ENCODE measurements at places on chromosomes 3 and 15.

DNA sequence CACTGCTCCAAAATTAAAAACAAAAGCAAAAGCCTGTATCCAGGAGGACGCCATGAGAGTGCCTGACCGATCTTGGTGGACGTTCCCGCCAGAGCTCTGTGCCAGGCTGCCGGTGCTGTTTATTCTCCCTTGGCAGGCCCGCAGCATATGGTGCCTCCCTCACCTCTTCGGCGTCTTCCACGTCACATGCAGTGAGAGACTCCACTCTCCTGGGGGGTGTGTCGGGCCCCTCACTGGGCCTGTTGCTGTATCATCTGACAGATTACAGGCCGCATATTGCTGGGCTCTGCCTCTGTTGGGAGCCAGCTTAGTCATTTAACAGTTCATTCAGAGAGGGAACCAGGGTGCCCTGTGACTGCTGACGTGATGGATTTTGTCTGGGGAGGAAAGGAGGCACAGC lies 86.4 kb upstream of the ARRDC4 start:
- DNase-seq = no peak
- peaks cover 23% of the 10 kb centered on the region for H3K27me3 ChIP-seq
- H3K4me1 ChIP-seq = no peaks in the 10 kb centered on the region
- no peak overlapping the region for H3K4me3 ChIP-seq
- H3K36me3 ChIP-seq = no peaks in the 10 kb centered on the region
- no peak overlapping the region for H3K27ac ChIP-seq

GRCh38 chr3:186013312-186013711 lies 75.5 kb upstream of the TRA2B start:
- peaks cover 10% of the 10 kb centered on the region for H3K27me3 ChIP-seq
- no peaks in the 10 kb centered on the region for H3K4me1 ChIP-seq
- H3K27ac ChIP-seq = no peak overlapping the region
- no peaks in the 10 kb centered on the region for H3K36me3 ChIP-seq
- H3K4me3 ChIP-seq = no peak overlapping the region

- peaks cover 11% of the 10 kb centered on the region for H3K27me3 ChIP-seq
- peak overlapping the region; percentile 68 for H3K4me3 ChIP-seq
- H3K4me1 ChIP-seq = peaks cover 36% of the 10 kb centered on the region
- no peak for DNase-seq
- H3K36me3 ChIP-seq = no peaks in the 10 kb centered on the region
- peak overlapping the region; percentile 86 for H3K27ac ChIP-seq
Measured at GRCh38 chr15:95733931-95734330, 596.6 kb upstream of the NR2F2 start.

DNA sequence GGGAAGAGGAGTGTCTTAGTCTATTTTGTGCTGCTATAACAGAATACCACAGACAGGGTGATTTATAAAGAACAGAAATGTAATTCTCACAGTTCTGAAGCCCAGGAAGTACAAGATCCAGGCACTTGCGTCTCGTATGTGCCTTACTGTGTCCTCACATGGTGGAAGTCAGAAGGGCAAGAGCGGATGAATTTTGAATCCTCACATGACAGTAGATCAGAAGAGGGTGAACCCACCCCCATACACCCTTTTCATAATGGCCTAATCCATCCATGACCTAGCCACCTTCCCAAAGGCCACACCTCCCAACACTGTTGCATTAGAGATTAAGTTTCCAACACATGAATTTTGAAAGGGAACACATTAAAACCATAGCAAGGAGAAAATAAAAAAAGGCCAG lies 18.7 kb upstream of the ANXA2 start:
- no peak overlapping the region for H3K27ac ChIP-seq
- DNase-seq = no peak
- H3K4me3 ChIP-seq = no peak overlapping the region
- H3K27me3 ChIP-seq = no peaks in the 10 kb centered on the region
- no peaks in the 10 kb centered on the region for H3K4me1 ChIP-seq

GRCh38 chr3:172268425-172268824 lies 179.8 kb downstream of the GHSR start:
- DNase-seq = no peak
- H3K27me3 ChIP-seq = no peaks in the 10 kb centered on the region
- H3K27ac ChIP-seq = no peak overlapping the region

- DNase-seq = no peak
- H3K27ac ChIP-seq = no peak overlapping the region
- no peaks in the 10 kb centered on the region for H3K36me3 ChIP-seq
- H3K4me1 ChIP-seq = no peaks in the 10 kb centered on the region
- H3K4me3 ChIP-seq = no peak overlapping the region
Measured at GRCh38 chr3:89571707-89572106, 464.3 kb downstream of the EPHA3 start.

DNA sequence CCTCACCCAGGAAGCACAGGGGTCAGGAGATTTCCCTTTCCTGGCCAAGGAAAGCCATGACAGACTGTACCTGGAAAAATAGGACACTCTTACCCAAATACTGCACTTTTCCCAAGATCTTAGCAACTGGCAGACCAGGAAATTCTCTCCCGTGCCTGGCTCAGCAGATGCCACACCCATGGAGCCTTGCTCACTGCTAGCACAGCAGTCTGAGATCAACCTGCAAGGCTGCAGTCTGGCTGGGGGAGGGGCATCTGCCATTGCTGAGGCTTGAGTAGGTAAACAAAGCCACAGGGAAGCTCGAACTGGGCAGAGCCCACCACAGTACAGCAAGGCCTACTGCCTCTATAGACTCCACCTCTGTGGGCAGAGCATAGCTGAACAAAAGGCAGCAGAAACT lies 567.3 kb upstream of the LMCD1 start:
- H3K27ac ChIP-seq = no peak overlapping the region
- H3K4me3 ChIP-seq = no peak overlapping the region
- H3K27me3 ChIP-seq = no peaks in the 10 kb centered on the region
- peaks cover 24% of the 10 kb centered on the region for H3K36me3 ChIP-seq
- no peak for DNase-seq
- peaks cover 6% of the 10 kb centered on the region for H3K4me1 ChIP-seq

- no peak overlapping the region for H3K4me3 ChIP-seq
- H3K4me1 ChIP-seq = peaks cover 72% of the 10 kb centered on the region
- peaks cover 4% of the 10 kb centered on the region for H3K36me3 ChIP-seq
- H3K27ac ChIP-seq = no peak overlapping the region
- H3K27me3 ChIP-seq = no peaks in the 10 kb centered on the region
Measured at GRCh38 chr3:183875411-183875810, 9.3 kb downstream of the PARL start.

DNA sequence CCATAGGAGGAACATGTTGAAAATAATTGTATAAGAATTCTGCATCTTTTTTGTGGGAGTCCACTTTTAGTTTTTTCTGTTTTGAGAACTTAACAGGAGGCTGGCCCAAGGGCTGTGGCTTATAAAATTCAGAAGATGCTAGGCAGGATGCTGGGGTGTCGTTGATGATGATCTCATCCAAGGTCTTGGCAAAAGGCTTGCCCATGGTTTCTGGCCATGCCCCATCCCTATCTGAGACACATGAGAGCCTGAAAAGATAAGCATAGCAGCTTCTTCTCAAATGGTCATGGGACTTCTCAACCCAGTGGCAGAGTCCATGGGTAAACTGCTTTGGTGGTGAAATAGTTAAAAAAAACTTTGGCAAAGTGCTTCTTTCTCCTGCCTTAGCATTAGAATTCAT lies 35.2 kb downstream of the CMSS1 start:
- no peaks in the 10 kb centered on the region for H3K27me3 ChIP-seq
- no peaks in the 10 kb centered on the region for H3K36me3 ChIP-seq
- no peaks in the 10 kb centered on the region for H3K4me1 ChIP-seq
- no peak overlapping the region for H3K27ac ChIP-seq

DNA sequence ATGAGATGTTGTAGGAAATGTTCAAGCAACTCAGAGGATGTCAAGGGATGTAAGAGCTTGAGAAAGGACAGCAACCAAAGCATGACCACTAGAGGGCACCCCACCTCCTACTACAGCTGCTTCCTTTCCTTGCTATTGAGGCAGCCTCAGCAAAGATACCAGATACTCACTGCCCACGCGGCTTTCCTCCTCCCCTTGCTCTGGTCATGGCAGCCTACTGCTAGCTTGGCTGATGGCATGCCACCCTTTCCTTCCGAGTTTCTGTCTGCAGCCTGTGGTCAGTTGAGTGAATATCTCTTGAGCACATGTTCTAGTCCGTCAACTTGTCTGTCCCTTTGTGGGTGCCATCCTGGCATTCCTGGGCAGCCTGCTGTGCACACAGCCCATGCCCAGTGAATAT lies 4.4 kb upstream of the CXCR6 start:
- no peak overlapping the region for H3K4me3 ChIP-seq
- peak; percentile 81 for DNase-seq
- peaks cover 34% of the 10 kb centered on the region for H3K4me1 ChIP-seq
- H3K27me3 ChIP-seq = no peaks in the 10 kb centered on the region

- H3K36me3 ChIP-seq = no peaks in the 10 kb centered on the region
- no peak for DNase-seq
- H3K4me1 ChIP-seq = no peaks in the 10 kb centered on the region
- H3K4me3 ChIP-seq = peak within 1 kb of the TSS; percentile 77
- H3K27me3 ChIP-seq = peaks cover 17% of the 10 kb centered on the region
Measured at GRCh38 chr3:69385723-69386555, at the start of gene FRMD4B. FRMD4B (minus strand) TSS chr3:69386088; CDS start chr3:69385989, 99 bp downstream.

DNA sequence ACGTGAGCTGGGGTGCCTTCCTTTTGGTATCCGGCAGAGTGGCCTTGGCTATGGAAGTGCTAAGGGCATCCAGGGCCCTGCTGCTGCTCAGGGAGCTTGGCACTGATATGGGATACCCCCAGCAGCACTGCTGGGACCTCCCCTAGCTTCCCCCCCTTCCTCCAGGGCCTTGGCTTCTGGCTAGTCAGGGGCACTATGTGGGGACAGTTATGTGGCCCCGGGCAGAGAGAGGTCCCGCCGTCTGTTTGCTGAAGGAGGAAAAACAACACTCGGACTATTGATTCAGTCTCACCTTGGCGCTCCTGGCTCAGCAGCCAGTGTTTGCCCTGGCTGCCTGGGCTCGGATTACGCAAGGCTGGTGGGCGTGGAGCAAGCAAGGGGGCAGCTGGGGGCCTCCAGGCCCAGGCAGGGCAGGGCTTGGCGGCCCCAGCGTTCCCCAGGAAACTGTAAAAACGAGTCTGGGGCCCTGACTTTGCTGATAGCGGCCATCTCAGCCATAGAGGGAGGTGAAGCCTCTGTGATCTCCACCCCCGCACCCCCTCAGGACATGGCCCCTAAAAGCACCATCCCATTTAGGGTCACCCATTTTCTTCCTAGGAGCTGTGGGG lies 5.7 kb downstream of the FURIN start:
- no peak overlapping the region for H3K27ac ChIP-seq
- peaks cover 13% of the 10 kb centered on the region for H3K4me1 ChIP-seq
- no peak for DNase-seq
- H3K4me3 ChIP-seq = peak overlapping the region; percentile 82

DNA sequence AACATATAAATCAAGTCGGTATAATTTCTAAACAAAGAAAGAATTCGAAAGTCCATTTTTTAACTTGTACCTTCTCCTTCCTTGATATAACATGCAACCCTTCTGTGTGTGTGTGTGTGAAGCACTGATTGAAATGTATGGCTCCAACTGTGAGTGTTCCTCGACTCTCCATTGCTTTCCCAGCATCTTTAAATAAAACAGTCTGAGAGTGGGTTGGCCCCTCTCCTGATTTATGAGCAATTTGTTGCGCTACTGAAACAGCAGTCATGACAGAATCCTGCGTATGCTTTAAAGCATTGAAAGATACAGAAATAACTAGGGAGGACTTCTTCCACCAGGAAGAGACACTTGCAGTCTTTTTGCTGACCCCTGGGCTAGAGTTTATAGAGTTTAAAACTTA lies 340.0 kb upstream of the SATB1 start:
- H3K4me3 ChIP-seq = no peak overlapping the region
- H3K27ac ChIP-seq = no peak overlapping the region
- H3K27me3 ChIP-seq = no peaks in the 10 kb centered on the region
- no peaks in the 10 kb centered on the region for H3K36me3 ChIP-seq
- peaks cover 2% of the 10 kb centered on the region for H3K4me1 ChIP-seq
